Caudate nucleus (tissue), 63 donors: ENCODE measurements at places on chromosomes 2 and 18.

DNA sequence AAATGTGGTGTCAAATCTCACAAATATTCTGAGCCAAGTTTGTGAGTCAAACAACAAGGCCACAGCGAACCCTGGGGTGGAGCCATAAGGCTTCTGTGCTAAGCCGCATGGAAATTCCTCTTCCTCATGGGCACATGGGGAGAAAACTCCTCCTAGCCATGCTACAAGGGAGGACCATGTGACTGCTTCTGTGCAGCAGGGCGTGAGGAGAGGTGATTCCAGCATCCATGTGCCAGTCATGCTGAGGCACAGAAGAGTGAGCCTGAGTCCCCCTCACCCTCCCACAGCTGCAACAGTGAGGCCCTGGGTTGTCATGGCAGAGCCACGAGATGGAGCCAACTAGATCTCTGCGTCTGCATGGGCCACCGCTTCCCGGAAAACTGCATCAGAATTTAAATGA is 488.8 kb upstream of the RAB6C start:
- no peak for DNase-seq

GRCh38 chr2:126531029-126531428 is 124.9 kb upstream of the GYPC start:
- no peak for DNase-seq

DNA sequence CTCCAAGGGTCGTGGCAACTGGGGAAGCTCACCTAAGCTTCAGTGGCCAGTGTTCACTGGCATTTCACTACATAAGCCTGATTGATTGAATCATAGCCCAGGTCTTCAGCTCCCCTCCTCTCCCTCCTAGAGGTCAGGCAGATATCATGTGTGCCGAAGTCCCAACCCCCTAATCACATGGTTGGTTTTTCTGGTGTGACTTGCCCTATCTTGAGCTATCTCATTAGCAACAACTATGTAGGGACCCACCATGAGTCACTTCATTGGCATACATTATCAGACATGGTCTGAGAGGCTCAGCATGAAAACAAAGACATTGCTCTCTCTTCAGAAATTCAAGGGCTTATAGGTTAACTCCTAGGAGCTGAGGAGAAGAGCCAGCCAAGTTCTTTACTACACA is 76.8 kb downstream of the LYPD1 start:
- no peak for DNase-seq

GRCh38 chr2:96642564-96643360 is at the start of gene FER1L5:
TSS of gene FER1L5 (plus strand) at chr2:96642764. CDS start at chr2:96642837, 73 bp downstream.
- DNase-seq = peak; percentile 10

GRCh38 chr2:109437325-109438090 is 176.3 kb downstream of the SEPTIN10 start:
- no peak for DNase-seq

DNA sequence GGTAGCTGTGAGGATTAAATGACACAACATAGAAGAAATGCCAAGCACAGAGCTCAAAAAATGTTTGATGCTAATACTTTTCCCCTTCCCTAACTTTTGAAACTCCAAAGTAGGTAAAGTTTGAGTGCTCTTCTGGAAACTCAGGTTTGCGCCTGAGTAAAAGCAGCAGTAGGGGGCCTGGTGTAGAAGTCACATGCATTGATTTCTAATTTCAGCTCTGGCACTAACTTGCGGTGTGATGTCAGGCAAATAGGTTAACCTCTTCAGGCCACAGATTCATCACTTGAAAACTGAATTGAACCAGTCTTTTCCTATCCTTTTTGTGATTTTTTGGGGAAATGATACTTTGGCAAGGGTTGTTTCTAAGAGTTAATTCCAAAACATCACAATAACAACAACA is 27.2 kb downstream of the LHCGR start:
- DNase-seq = no peak

- DNase-seq = no peak
Measured at GRCh38 chr2:164178835-164179465, 442.3 kb downstream of the GRB14 start.

GRCh38 chr18:58135183-58135641 is 91.2 kb downstream of the NEDD4L start:
- no peak for DNase-seq

GRCh38 chr18:33532978-33533377 is 45.0 kb upstream of the ASXL3 start:
- no peak for DNase-seq

GRCh38 chr2:68404893-68405799 is 40.1 kb downstream of the PLEK start:
- no peak for DNase-seq

- DNase-seq = no peak
Measured at GRCh38 chr18:33914399-33914798, 310.3 kb downstream of the NOL4 start.

DNA sequence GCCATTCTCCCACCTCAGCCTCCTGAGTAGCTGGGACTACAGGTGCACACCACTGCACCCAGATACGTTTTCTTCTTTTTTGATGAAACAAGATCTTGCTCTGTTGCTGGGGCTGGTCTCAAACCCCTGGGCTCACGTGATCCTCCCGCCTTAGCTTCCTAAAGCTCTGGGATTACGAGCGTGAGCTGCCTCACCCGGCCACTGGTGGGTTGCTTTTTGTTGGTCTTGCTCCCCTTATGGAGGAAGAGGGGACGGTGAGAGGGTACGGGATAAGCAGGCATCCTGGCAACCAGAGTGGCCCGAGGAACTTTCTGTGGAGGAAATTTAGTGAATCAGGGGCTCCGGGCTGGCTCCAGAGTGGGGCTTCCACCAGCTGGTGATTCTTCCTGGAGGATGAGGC is 222.3 kb downstream of the HDAC4 start:
- no peak for DNase-seq

- no peak for DNase-seq
Measured at GRCh38 chr2:150627526-150627925, 140.1 kb upstream of the RND3 start.

DNA sequence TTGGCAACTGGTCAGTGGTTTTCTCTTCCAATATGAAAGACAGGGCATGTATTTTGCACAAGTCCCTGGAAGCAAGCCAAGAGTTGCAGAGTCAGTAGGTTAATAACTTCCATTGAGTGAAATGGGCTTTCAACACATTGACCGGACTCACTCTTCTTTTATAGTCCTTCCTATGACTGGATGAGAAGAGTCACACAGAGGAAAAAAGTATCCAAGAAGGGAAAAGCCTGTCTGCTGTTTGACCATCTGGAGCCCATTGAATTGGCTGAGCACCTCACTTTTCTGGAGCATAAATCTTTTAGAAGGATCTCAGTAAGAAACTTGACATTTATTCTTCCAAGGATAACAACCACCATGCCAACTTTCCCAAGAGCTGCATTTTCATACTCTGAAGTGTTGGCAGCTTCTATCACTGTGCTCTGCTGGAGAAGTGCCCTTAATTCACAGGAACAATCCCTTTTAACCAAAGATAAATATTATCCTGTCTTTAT is 45.4 kb downstream of the RASGRP3 start:
- no peak for DNase-seq

DNA sequence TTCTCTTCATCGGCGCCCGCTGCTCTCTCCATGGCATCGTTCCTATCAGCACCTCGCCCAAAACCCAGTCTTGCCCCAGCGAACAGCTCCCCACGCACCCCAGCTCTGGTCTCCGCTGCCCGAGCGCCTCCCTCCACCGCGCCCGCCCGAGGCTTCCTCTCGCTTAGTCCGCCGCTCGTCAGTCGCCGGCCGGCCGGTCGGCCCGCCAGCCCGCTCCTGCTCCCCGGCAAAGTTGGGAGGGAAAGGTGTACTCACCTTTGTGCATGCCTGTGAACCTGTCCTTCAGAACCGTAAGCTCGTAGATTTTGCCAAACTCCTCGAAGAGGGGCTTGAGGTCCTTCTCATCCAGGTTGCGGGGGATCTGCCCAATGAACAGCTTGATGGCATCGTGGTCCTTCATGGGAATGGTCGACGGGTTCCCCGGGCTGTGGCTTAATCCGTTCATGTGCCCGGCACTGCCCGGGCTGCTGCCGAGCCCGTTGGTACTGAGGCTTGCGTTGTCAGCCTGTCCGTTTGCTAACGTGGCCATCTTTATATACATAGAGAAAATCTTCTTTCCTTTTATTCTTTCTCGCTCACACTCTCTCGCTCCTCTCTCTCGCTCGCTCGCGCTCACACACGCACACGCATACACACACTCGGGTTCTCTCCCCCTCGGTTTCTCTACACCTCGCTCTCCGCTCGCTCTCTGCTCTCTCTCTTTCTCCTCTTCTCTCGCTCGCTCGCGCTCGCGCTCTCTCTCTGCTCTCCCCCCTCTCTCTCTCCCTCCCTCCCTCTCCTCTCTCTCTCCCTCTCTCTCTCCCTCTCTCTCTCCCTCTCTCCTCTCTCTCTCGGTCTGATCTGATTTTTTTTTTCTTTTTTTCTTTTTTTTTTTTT is at the start of gene CELF4:
Gene CELF4, minus strand, starts transcription at position 698 of the 876 bp plus-strand sequence.
- DNase-seq = peak; percentile 58

DNA sequence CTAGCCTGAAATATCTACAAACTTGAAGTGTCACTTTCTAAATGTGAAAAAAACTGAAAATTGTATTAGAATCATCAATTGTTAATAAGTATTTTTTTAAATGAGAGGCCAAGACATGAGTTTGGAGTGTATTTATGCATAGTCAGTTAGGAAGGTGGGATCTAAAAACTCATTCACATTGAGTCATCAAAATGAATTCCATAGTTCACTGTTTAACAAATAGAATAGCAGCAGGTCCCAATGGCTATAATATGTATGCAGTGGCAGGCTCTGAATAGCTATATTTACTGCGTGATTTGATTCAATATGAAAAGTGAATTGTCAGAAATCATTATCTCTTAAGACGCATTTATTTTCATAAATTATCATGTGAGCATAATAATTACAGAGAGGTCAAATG is 256.1 kb downstream of the ZNF385B start:
- DNase-seq = no peak

DNA sequence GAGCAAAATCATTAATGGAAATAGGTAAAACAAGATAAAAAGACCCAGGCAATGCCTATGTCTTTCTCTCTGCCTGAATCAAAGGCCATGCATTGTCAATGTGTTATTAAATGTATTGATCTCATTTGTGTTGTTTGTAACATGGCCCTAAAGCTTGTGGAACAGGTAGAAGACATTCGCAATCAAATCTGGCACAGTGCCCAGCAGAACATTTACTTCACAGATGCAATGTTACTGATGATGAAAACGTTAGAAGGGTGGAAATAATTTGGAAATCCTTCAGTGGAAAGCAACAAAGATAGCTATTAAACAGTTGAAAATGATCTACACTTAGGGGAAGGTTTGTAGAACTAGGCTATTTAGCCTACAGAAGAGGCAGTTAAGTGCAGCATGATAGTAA is 368.2 kb downstream of the EPHA4 start:
- no peak for DNase-seq

DNA sequence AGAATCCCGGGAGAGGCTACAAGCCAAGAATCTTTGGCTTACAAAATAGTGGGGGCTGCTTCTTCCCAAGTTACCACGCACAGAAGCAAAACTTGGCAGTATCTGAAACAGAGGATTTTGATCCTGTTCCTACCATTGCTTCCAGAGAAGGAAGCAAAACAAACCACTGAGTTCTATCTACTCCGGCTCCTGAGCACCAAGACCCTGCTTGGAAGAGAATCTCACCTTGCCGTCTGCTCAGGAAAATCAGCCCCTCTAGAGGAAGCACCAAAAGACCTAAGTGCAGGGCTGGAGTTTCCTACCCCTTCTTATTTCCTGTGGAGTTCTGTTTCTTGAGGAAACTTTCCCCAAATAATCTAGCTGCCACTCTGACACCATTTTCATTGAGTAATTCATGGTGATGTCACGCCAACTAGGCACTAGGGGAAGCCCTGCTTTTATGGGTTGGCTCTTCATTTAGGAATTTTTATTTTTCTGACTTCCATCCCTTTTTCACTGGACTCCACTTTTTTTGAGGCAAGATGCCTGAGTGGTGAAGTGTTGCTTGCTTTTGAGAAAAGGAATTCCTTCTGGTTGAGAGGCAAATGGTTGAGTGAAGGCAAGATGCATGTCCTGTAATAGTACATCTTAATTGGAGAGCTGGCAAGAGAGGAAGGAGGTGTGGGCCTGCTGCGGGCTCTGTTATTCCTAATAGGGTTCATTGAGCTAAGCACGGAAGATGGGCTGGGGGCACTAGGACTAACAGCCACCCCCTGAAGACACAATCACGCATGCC is 36.8 kb upstream of the EML4 start:
- no peak for DNase-seq

- no peak for DNase-seq
Measured at GRCh38 chr2:145484448-145485097, 964.7 kb upstream of the ZEB2 start.
